AG09309 (cell line): ENCODE measurements at places on chromosomes 6 and 20.

GRCh38 chr6:143262859-143263258 is 187.6 kb downstream of the ADAT2 start:
- no peak for DNase-seq

- DNase-seq, result no peak
Observed at GRCh38 chr6:135884136-135884535, 32.6 kb downstream of the PDE7B start.

GRCh38 chr20:1829531-1829930 is 65.7 kb upstream of the SIRPA start:
- no peak for DNase-seq

- no peak for DNase-seq
Observed at GRCh38 chr6:167298127-167298526, 7.0 kb downstream of the UNC93A start.

DNA sequence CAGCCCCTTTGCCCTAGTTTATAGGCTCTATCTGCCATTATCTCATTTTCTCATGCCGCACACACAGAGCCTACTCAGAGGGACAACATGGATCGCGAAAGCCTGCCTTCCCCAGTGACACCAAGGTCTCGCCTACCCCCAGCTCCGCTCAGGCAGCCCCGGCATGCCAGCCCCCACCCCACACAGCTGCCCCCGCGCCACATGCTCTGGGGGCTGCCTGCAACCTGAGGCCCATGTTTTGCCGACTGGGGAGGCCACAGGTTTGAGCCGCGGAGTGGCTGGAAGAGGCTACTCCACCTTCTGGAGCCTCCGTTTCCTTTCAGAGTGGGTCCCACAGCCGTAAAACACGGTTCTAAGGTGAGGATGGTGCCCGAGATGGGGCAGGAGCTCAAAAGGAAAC is 102.1 kb downstream of the ASXL1 start:
- no peak for DNase-seq

GRCh38 chr20:16621435-16622141 is 48.3 kb upstream of the KIF16B start:
- no peak for DNase-seq

DNA sequence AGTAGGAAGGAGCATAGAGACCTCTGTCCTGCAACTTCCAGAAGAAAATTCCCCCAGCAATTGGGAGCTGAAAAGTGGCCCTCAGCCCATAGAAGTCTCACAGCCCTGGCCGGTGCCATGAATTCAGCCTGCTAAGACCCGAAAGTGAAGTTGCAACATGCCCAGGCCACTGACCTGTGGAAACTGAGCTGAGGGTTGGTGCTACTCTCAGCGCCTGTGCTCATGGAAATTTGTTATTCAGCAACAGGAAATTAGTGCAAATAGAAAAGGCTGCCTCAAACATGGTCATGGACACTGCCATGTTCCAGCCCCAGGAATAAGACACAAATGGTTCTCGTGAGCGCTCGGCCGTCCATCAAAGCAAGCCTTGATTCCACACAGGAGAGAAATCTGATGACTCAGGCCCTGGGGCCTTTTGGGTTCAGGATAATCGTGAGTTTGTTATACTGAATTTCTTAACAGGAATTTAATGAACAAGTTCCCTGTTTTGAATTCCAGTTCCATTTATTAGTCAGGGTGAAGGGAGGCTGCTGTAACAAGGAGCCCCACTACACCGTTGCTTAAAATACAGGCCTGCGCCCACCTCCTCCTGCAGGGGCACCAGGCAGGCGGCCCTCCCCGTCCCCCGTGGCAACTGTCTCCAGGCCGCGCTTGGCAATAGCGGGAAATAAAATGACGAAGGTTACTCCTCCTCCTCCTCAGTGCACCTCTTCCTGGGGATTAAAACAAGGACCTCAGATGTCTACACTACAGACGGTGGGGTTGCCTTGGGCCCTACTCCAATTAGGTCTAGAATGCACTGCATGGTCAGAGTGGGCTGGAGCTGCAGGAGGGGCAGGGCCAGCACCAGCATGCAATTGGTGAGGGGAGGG is 152.9 kb downstream of the ERMARD start:
- DNase-seq, result no peak

DNA sequence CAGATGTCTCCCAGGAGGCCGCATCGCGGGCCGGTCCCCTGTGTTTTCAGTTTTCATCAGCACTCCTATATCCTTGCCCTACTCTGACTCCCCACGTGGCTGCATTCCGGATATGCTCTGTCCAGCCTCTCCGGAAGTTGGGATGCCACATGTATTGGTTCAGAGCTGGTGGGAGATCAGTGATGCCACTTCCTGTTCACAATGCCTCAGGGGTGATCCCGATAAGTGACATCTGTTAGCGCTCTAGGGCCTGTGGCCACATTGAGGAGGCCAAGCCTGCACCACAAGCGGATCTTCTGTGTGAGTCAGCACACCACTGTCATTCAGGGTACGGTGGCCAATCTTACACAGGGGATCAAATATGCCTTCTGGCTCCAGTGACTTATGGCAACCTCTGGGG is 57.8 kb downstream of the PPP1R3G start:
- no peak for DNase-seq

GRCh38 chr6:7640607-7641577 is 50.9 kb downstream of the SNRNP48 start:
- peak; percentile 20 for DNase-seq

- no peak for DNase-seq
Observed at GRCh38 chr20:31695849-31696804, 26.5 kb downstream of the BCL2L1 start.

DNA sequence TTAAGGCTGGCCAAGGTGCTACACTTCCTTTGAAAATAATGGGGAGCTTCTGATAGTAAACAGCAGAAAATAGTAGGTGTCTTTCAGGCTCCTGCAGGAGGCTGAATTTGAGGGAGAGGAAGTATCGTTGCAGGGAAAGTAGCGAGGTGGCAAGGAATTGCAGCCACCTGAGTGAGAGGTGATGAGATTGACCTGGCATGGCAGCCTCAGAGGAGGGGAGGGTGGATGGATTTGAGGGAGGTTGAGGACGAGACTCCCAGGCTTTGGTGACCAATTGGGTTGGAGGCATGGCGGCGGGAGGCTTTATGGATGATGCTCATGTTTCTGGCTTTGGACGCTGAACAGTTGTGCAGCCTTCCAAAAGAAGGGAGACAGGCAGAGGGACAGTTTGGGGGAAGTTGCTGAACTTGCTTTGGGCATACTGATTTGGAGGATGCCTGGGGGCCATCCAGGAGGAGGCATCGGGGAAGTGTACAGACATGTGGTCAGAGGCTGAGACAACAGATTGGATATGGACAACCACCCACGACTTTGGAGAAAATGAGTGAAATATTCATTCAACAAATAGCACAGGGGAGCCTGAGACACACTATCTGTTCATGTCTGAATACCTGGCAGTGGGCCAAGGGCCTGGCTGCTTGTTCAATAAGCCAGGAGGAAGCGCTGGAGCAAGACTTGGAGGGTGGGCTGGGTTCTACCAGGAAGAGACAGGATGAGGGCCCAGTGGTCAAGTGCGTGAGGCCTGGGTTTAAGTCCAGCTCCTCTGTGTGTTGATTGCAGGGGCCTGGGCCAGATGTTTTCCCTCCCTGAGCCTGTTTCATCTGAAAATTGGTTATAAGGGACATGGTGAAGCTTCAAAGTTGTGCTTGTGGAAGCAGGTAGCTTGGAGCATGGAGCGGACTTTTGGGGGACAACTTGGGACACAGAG is 113.2 kb downstream of the CEBPB start:
- DNase-seq, result no peak

DNA sequence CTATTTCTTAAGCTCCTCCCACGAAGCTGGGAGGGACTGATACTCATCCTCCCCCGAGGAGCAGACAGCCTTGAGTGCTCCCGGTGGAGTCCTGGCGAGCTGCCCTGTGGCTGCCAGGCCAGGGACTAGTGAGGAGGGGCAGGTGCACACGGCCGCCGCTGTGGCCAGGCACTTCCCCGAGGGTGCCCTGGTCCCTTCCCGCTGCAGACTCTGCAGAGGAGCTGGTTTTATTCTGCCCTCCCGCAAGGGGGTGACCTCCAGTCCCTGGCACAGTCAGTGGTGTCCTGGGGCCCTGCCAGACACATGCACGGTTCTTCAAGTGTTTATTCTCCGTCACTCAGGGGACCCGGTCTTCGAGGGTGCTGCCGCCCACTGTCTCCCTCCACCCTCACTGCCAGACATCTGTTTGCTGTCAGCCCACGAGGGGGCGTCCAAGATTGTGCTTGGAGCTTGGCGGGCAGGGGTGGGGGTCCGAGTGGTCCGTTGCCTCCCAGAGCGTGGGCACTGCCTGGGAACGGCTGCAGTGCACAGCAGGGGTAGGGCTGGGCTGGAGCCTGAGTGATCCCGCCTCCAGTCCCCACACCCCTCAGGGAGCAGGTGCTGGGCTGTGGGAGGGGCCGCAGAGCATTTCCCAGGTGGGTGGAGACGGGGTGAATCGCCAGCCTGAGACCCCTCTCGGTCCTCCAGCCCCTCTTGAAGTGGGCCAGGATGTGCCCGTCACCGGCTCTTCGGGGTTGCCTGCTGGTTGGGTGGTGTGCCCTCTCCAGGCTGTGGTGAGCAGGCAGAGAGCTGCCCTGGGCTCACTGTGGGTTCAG is 3.1 kb upstream of the CABLES2 start:
- no peak for DNase-seq

DNA sequence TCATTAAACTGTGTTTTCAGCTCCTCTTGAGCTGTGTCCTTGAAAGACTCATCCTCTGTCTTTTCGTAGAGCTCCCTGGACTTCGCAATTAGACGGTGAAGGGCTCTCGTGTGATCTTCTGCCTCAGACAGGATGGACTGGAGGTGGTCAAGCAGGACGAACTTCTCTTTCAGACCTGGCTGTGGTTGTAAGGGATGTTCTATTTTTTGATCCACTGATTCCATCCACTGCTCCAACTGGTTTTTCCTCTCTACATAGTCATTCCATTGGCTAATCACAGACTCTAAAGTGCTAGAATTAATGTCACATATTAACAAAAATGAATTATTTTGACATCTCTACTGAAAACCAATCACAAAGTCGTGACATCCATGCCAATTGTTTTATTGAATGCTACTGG is 250.1 kb downstream of the SYNE1 start:
- no peak for DNase-seq

DNA sequence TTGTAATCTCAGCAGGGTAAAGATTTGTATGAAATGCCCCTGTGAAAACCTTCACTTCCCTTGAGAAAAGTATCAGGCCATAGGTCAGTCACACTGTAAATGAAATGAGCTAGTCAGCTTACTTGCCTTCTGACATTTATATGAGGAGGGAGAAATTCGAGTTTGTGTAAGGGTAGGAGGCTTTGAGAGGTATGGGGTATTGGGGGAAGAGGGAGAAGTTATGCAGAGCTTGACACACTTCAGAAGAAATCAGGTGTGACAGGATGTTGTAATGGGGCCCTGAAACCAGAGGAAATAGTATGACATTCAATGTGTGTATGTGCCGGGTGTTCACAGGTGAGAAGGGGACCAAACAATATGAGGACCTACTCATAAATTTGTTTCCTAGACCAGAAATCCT is 64.2 kb upstream of the CCN6 start:
- DNase-seq, result no peak

DNA sequence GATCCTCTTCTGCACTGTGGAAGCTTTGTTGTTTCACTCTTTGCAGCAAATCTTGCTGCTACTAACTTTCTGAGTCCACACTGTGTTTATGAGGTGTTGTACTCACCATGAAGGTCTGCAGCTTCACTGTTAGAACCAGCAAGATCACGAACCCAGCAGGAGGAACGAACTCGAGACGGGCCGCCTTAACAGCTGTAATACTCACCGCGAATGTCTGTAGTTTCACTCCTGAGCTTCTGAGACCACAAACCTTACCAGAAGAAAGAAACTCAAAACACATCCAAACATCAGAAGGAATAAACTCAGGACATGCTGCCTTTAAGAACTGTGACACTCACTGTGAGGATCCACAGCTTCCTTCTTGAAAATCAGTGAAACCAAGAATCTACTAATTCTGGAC is 48.1 kb upstream of the MBOAT1 start:
- no peak for DNase-seq

GRCh38 chr6:107871016-107871415 is 46.9 kb upstream of the SCML4 start:
- no peak for DNase-seq

DNA sequence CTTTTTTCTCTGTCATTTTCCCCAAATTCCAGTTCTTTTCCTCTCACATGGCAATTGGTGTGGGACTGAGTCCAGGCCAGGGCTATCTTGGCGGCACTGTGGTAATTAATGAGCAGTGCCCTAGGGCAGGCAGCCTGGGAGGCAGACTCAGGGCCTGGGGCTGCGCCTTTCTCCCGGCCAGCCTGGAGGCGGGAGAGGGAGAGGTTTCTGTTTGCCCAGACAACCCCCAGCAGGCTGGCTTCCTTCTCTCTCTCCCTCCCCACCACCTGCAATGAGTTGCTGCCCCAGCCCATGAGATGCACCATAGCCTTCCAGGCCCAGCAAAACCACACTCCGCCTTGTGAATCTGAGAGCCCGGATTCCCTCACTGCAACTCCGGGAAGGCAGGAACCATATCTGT is 15.1 kb upstream of the CCDC167 start:
- DNase-seq, result no peak

GRCh38 chr6:42104804-42105125 is 37.7 kb downstream of the C6orf132 start:
- DNase-seq, result no peak

GRCh38 chr6:18400831-18401446 is 13.8 kb downstream of the RNF144B start:
- DNase-seq, result no peak

DNA sequence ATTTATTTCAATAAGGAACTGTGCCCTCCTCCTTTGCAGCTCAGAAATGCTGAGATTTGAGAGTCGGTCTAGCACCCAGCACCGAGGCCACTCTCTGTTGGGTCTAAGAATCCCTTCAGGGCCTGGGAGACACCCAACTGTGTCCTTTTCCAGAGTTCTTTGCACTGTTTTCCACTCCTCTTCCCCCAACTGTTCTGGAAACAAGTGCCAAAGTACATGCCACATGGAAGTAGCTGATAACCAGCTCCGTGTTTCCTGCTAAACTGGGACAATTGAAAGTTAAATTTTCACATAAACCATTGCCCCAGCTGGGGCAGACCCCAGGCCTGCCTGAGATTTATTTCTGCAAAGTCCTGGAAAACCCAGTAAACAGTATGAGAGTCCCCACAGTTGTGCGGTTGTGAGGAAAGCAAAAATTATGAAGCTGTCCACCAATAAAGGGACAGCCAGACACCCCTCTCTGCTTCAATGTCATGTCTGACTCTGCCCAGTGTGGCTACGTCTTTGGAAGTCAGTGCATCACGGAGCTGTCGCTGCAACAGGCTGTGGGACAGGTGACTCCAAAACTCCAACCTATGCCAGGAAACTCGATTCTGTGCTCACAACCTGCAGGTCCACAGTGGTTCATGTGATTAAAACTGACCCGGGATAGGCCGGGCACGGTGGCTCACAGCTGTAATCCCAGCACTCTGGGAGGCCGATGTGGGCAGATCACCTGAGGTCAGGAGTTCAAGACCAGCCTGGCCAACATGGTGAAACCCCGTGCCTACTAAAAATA is 178.0 kb upstream of the AFDN start:
- DNase-seq, result no peak

GRCh38 chr6:41164551-41165120 is 1.7 kb upstream of the TREM2 start:
- DNase-seq, result no peak

DNA sequence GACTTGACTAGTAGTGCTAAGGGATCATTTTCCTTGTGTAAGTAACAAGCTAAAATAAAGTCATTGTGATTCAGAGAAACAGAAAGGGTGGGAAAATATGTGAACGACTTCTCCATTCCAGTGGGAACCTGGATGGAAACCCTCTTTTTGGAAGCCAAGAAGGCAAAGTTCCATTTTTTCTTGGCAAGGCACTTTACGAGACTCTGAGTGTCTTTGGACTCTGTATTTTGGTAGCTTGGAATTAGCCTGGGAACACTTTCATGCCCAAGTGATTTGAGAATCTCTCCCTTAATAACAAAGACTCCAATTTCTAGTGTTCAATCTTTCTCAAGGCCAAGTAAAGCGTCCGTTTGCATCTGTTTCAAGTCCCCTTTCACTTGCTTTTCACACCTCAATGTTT is 100.5 kb upstream of the SASH1 start:
- peak; percentile 13 for DNase-seq
